ENCODE measurements at places on chromosomes 4 and X. TPM values are rescaled to one million over a fixed set of nuclear protein-coding genes. Genes with fewer than 3 reads are reported as not detected.
A peak's percentile ranks its signal among the peaks of the same experiment; 100 is the strongest.

The MAOB gene
- total RNA-seq: 76.7 TPM

DNA sequence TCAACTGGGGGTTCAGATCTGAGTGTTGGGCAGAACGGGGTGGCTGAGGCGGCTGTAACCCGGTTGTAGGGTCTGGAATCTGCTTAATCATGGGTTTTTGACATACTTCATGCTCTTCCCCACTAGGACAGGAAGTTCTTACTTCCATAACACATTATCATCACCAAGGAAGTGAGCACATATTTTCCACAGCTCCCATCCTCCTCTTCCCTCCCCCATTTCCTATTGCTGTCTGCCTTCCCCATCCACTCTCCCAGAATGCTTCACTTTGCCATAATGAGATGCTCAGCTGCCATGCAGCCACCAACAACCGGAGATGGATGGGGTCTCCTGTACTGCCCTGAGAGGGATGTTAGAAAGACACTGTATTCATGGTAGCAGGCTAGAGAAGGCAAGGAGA, 6.4 kb upstream of the DCUN1D4 start:
- no peak for DNase-seq

The BEND4 gene
- 0.11 TPM for total RNA-seq

GRCh38 chr4:71184195-71184781, 154.5 kb upstream of the SLC4A4 start:
- peak; percentile 33 for DNase-seq

The ASB9 gene
- 2.1 TPM for total RNA-seq

The RIBC1 gene
- total RNA-seq: 3.4 TPM

DNA sequence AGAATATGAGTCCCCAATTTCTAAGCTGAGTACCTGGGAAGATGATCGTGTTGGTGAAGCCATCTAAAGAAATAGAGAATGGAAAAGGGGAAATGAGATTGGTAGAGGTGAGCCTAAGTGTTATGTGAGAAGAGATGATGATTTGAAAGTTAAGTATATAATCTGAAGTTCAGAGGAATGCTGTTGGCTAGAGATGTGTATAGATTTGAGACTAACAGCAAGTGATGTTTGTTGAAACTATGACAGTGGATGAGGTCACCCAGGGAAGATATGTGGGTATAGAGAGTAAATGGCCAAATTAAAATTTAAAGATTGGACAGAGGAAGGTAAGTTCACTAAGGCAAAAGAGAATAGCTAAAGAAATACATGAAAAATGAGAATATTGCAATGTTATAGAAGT, 324.2 kb downstream of the MAPK10 start:
- DNase-seq: no peak

Measured in adrenal gland (tissue), 19 donors.